Activated CD8-positive, alpha-beta T cell treated with anti-CD3 and anti-CD28 coated beads for 36 hours (primary cell): ENCODE measurements at places on chromosomes 2 and 18. TPM values are rescaled to one million over a fixed set of nuclear protein-coding genes. Genes with fewer than 3 reads are reported as not detected.

Gene B3GNT2
- total RNA-seq = 44.3 TPM

Gene CIB4
- not detected for total RNA-seq

Gene C18orf54
- 7.6 TPM for total RNA-seq

- H3K27me3 ChIP-seq = peaks cover 5% of the 10 kb centered on the region
- peaks cover 10% of the 10 kb centered on the region for H3K4me1 ChIP-seq
- H3K4me3 ChIP-seq = no peak overlapping the region
- H3K27ac ChIP-seq = no peak overlapping the region
- H3K36me3 ChIP-seq = no peaks in the 10 kb centered on the region
- DNase-seq = no peak
Measured at GRCh38 chr2:11863103-11863502, 116.7 kb downstream of the LPIN1 start.

- H3K4me3 ChIP-seq = no peak overlapping the region
- H3K27ac ChIP-seq = no peak overlapping the region
- no peak for DNase-seq
- H3K36me3 ChIP-seq = no peaks in the 10 kb centered on the region
Measured at GRCh38 chr2:26681656-26682055, 10.9 kb upstream of the KCNK3 start.

DNA sequence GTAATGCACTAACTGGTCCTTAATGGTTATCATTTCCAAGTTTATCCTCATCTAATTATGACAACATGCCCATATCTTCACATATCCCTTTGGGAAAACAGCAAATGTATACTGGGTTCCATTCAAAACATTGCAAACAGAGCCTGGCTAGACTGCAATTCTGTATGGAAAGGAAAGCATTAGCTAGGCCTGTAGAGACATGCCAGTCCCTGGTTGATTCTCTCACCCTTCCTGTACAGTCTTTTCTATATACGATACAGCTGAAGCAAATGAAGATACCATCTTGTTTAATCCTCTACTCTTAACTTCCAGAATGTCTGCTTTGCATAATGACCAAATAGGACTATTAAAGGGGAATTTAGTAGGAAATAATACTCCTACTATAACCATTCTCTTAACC is 294.4 kb upstream of the MC4R start:
- DNase-seq = no peak
- no peaks in the 10 kb centered on the region for H3K36me3 ChIP-seq
- H3K4me3 ChIP-seq = no peak overlapping the region
- H3K27ac ChIP-seq = no peak overlapping the region
- H3K4me1 ChIP-seq = no peaks in the 10 kb centered on the region

GRCh38 chr18:7669361-7669760 is 102.2 kb downstream of the PTPRM start:
- H3K27me3 ChIP-seq = no peaks in the 10 kb centered on the region
- no peak overlapping the region for H3K27ac ChIP-seq
- H3K4me3 ChIP-seq = no peak overlapping the region
- no peaks in the 10 kb centered on the region for H3K36me3 ChIP-seq
- DNase-seq = no peak
- no peaks in the 10 kb centered on the region for H3K4me1 ChIP-seq

- no peak overlapping the region for H3K4me3 ChIP-seq
- H3K27me3 ChIP-seq = no peaks in the 10 kb centered on the region
- H3K36me3 ChIP-seq = no peaks in the 10 kb centered on the region
- H3K4me1 ChIP-seq = no peaks in the 10 kb centered on the region
Measured at GRCh38 chr2:235626658-235627057, 132.8 kb downstream of the AGAP1 start.

GRCh38 chr2:224904381-224904780 is 137.9 kb downstream of the DOCK10 start:
- H3K4me1 ChIP-seq = peaks cover 73% of the 10 kb centered on the region
- H3K27ac ChIP-seq = no peak overlapping the region
- peaks cover 61% of the 10 kb centered on the region for H3K36me3 ChIP-seq
- no peaks in the 10 kb centered on the region for H3K27me3 ChIP-seq

- DNase-seq = no peak
- no peaks in the 10 kb centered on the region for H3K4me1 ChIP-seq
Measured at GRCh38 chr2:10777842-10778723, 34.5 kb downstream of the PDIA6 start.

- no peak overlapping the region for H3K27ac ChIP-seq
- no peak for DNase-seq
- H3K4me3 ChIP-seq = no peak overlapping the region
- no peaks in the 10 kb centered on the region for H3K36me3 ChIP-seq
- no peaks in the 10 kb centered on the region for H3K4me1 ChIP-seq
- H3K27me3 ChIP-seq = no peaks in the 10 kb centered on the region
Measured at GRCh38 chr2:162989507-162989906, 150.9 kb upstream of the KCNH7 start.

GRCh38 chr2:29074411-29074810 is at the start of gene PCARE:
Gene PCARE, minus strand, starts transcription at chr2:29074523. Its CDS starts 262 bp downstream, at chr2:29074261.
- no peak for DNase-seq
- H3K36me3 ChIP-seq = no peaks in the 10 kb centered on the region
- H3K4me1 ChIP-seq = no peaks in the 10 kb centered on the region
- H3K4me3 ChIP-seq = no peak within 1 kb of the TSS
